ENCODE measurements at places on chromosomes 2 and 18.
A peak's percentile ranks its signal among the peaks of the same experiment; 100 is the strongest.

- DNase-seq: no peak
Observed at GRCh38 chr2:43790147-43790546, 16.3 kb downstream of the DYNC2LI1 start.

GRCh38 chr2:144143294-144144151 is 376.4 kb downstream of the ZEB2 start:
- DNase-seq: no peak

GRCh38 chr18:66662632-66663031 is 58.7 kb upstream of the CDH19 start:
- no peak for DNase-seq

DNA sequence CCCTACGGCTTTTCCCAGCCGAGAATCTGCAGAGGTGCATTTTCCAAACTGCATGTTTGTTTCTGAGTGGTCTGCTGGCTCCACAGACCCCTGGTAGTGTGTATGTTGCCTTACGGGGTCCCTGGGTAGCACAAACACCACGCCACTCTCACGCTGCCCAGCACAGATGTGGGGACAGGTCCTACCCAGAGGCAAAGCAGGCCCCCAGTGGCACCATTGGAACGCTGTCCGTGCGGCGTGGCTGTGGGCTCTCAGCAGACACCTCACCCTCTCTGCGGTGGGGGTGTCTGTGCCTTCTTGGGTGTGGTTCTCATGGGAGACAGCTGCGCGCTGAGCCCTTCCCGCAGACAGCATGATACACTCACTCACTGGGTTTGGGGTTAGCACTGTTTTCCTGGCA is 137.4 kb downstream of the NFATC1 start:
- no peak for DNase-seq

DNA sequence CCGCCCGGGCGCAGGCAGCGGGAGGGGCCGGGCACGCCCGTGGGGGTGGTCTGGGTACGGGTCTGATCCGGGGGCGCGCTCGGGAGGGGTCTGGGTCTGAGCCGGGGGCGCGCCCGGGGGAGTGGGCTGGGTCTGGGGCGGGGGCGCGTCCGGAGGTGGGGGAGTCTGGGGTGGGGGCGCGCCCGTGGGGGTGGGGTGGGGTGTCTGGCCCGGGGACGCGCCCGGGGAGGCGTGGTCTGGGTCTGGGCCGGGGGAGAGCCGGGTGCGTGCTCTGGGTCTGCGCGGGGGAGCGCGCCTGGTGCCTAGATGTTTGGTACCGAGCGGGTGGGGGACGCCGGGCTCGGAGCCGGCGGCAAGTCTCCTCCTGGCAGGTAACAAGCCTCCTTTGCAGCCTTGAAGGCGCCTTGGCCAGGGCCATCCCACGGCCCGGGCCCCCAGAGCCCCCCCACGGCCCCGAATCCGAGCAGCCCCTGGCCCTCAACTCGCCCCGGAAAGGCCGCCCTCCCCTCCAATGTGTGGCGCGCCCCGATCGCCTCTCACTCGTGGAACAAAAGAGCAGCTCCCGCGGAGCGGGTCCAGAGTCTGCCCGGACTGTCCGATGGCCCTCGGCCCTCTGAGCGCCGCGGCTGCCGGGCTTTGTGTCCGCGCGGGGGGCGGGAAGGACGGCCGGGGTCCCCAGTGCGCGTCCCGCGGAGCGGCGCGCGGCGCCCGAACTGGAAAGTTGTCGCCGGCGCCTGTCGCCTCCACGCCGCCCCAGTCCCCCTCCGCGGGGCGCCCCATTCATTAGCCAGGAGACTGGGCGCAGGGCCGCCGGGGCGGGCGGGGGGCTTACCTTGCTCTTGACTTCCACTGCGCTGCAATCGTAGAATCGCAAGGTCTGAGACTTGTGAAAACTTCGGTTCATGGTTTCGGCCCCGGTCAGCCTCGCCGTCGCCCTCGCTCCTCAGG is 595 bp downstream of the PARD6G start:
- DNase-seq: no peak

DNA sequence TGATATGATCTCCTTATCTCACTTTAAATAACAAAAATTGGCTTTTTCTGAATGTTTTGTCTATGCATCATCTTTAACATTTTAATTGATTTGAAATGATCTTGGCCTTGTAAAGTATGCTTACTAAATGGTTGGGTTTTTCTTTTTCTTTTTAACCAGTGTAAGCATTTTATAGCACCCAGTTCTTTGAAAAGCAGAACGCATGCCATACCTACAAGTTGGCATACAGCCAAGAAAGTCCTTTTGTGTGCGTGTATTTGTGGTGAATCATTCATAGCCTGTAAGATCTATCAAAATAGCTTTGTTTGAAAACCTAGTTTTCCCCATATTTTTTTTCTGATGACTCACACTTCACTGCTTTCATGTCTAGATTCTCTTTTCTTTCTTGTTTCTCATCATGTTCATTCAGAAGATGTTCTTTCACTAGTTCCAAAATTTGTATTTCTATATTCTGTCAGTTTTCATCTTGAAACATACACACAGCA is 4.1 kb upstream of the VRK2 start:
- peak; percentile 13 for DNase-seq

- no peak for DNase-seq
Observed at GRCh38 chr2:172884336-172884735, 148.7 kb downstream of the RAPGEF4 start.

GRCh38 chr18:55477499-55477859 is 110.5 kb downstream of the TCF4 start:
- DNase-seq: no peak

GRCh38 chr2:56474412-56475158 is 290.8 kb downstream of the CCDC85A start:
- DNase-seq: no peak

DNA sequence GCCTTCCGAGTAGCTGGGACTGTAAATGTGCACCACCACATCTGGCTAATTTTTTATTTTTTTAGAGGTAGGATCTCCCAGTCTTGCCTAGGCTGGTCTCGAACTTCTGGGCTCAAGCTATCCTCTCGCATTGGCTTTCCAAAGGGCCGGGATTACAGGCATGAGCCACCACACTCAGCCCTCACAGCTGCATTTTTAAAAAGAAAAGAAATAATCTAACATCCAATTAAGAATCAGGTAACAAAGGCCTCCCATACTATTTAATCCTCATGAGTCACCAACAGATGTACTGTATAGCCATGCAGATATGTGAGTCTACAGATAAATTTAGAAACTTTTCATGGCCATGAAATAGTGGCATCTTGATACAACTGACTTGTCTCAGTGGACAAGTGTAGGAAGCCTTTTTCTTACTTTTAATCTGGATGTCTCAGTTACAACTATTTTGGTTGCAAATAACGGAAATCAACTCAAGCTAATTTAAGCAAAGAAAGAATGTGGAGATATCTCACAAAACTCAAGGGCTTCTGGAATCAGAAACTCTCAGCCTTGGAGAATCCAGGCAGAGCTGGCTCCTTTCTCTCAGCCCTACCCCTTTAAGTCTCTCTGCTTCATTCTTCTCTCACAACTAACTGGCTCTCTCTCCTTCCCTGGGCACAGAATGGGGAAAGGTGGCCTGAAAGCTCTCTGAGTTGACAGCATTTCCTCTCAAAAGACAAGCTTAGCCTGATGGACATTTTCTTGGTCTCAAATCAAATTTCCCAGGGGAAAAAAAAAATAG is 12.8 kb upstream of the PPM1B start:
- no peak for DNase-seq

- no peak for DNase-seq
Observed at GRCh38 chr2:83081826-83082690, 1377.0 kb downstream of the SUCLG1 start.

DNA sequence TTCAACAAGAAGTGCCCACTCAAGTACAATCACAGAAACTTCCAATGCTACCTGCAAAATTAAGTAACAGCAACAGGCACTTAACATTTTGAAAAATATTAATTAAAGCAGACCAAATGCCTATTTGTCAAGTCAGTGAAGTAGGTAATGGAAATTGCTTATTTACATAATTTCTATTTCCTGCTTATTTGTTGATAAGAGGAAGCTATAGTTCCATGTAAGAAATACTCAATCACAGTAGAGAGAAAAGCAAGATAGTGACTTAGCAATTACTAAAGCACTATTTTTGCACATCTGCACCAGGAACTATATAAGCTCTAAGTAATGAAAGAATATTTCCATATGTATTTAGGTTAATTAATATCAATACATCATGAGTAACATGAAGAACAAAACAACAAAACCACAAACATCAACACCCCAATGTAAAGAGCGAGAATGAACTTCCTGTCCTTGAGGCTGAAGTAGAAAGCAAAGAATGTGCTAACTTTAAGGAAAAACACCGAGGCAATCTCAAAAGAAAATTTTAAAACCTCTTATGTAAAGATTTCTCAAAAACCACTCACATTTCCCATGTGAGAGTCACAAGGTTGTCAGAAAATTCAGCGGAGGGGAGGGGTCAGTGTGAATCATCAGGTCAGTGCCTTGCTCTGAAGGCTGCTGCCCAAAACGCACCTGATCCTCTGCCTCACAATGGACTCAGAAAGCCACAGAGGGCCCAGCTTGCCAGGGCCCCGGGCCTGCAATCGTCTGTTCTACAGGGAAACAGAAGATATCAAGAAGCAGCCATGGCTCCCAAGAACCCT is 12.5 kb downstream of the NPC1 start:
- DNase-seq: no peak

GRCh38 chr2:237636578-237636977 is 9.2 kb downstream of the LRRFIP1 start:
- no peak for DNase-seq

DNA sequence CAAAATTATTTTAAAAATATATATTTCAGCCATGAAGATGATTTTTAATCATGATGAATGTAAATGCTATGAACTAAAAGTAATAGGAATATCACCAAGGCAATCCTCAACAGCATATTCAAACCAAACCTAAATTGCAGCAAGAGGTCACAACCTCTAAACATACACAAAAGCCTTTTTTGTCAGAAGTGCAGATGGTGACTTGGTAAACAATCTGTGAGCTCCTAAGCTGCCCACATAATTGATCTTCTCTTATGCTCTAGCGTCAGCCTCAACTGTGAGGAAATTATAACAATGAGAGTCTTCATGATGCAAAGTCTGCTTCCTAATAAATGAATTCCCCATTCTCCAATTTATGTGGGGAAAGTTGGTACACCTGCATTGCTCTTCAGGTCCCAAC is 113.2 kb downstream of the TSN start:
- no peak for DNase-seq

DNA sequence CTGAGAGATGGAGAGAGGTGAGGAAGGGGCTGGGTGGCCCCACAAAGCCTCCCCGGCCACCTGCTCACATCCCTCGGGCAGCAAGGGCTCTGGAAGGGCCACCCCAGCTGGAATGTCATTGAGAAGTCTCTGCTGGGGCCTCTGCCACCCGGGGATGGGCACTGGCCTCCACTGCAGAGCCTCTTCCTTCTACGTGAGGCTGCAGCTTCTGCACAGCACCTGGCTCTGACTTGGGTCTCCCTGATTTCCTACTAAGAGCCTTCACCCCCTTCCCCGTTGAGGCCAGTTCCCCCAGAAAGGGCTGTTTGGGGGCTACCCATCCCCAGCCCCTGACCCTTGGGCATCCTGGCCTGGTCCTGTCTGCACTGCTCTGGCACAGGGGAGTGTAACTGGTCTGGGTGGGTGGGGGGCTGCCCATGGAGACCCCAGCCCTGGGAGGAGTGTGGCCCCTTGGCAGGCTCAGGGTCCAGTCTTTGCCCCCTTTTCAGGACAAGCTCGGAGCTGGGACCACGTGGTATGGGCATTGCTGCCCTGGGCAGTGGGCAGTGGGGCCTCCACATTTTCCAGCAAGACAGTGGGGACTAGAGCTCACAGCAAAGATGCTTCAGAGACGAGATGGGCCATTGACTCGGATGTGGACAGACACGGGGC is 5.6 kb downstream of the PDCD1 start:
- no peak for DNase-seq

DNA sequence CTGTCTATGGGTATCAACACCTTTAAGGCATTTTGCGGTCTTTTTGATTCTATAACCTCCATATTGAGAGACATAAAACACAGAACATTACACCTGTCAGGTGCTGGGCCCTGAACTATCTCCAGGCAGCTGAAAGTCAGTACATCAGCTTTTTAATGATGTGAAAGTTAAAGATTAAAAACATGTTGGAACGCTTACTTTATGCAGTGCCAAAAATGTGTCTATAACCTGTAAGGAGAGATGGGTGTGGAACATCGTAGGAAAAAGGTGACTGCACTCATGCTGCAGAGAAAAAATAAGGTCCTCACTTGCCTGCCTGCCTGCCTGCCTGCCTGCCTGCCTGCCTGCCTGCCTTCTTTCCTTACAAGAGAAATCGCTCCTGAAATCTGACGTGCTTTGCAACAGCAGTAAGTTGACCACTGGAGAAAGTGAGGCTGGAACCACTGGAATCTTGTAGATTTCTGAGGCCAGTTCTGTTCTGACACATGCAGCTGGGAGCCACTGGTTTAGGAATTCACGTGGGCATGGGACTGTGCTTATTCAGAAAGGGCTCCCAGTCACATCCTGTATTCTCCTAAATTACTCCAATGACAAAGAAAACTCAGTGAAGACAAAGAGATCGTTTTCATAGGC is 34.1 kb downstream of the BCL11A start:
- DNase-seq: no peak

DNA sequence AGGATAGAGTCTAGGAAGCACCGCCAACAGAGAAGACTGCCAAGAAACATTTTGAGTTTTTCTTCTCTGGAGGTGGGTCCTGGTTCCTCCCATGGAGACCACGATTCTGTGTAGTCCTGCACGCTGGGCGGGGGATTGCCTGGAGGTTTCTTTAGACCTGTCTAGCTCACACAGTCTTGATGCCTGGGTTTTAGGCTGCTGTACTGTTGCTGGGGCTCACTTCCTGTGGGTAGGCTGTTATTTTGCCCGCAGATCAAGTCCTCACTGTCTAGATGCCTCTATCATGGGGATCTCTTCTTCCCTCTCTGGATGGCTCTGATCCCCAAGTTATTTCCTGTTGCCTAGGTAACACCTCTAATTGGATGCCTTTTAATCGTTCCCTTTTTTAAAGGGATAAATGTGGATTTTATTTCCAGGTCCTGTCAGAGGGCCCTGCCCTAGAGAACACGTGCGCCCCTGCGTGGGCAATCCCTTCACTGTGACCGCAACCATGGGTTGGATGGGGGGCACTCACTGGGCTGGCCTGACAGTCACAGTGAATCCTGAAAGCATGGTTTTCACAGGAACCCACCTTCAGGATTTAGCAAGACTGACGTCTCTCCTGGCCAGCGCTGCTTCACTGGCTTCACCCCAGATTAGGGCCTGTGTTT is 115.7 kb downstream of the MSH2 start:
- DNase-seq: no peak

- no peak for DNase-seq
Observed at GRCh38 chr2:144323946-144324345, 196.0 kb downstream of the ZEB2 start.

GRCh38 chr2:152550386-152550785 is 166.9 kb downstream of the PRPF40A start:
- no peak for DNase-seq

- no peak for DNase-seq
Observed at GRCh38 chr2:108423067-108423466, 25.9 kb upstream of the GCC2 start.

DNA sequence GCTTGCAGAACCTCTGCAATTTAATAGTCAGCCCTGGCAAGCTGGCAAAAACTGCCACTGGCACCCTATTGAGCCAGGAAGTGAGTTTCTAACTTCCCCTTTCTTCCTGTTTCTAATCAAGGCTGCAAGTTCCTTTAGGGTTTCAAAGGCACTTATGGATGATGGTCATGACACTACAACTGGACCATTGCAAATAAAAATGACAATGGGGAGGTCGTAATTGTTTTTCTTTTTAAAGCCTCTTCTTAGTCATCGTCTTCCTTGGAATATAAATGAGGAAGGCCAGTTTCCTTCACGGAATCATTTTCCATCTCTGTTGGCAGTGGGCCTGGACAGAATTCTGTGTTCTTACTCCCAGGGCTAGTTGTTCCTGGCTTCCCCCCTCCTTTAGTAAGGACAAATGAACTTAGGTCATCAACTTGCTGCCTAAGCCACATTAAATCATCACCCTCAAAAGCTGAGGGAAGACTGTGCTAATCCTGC is 35.8 kb downstream of the SH3RF3 start:
- DNase-seq: no peak

Measured in stimulated activated CD4-positive, alpha-beta T cell treated with anti-CD3 and anti-CD28 coated beads, TNF-alpha, amount 100 ng/mL, for 4 hours (primary cell).